Stomach (tissue), 19 donors: ENCODE measurements at places on chromosomes 1 and 21. TPM values are rescaled to one million over a fixed set of nuclear protein-coding genes. Genes with fewer than 3 reads are reported as not detected.
A peak's percentile ranks its signal among the peaks of the same experiment; 100 is the strongest.

DNA sequence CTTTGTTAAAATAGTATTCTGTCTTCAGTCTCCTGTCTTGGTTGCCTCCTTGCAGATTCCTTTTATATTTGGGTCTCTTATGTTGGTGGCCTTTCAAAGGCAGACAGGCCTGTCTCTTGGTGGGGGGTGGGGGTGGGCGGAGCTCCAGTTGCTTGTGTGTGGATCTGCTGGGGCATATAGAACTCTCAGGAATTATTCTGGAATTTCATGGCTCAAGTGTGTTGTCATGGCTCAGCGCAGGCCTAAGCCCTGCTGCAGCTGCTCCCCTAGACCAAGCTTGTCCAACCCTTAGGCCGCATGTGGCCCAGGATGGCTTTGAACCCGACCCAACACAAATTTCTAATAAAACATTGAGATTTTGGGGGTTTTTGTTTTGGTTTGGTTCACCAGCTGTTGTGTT is 8.0 kb downstream of the C1orf35 start:
- DNase-seq = peak; percentile 7
- no peaks in the 10 kb centered on the region for H3K27me3 ChIP-seq
- peaks cover 48% of the 10 kb centered on the region for H3K36me3 ChIP-seq
- H3K27ac ChIP-seq = no peak overlapping the region
- peaks cover 71% of the 10 kb centered on the region for H3K4me1 ChIP-seq

GRCh38 chr1:188350104-188350503 is 1521.4 kb downstream of the PLA2G4A start:
- no peaks in the 10 kb centered on the region for H3K4me1 ChIP-seq
- no peak overlapping the region for H3K4me3 ChIP-seq
- no peaks in the 10 kb centered on the region for H3K27me3 ChIP-seq
- H3K27ac ChIP-seq = no peak overlapping the region
- DNase-seq = no peak

DNA sequence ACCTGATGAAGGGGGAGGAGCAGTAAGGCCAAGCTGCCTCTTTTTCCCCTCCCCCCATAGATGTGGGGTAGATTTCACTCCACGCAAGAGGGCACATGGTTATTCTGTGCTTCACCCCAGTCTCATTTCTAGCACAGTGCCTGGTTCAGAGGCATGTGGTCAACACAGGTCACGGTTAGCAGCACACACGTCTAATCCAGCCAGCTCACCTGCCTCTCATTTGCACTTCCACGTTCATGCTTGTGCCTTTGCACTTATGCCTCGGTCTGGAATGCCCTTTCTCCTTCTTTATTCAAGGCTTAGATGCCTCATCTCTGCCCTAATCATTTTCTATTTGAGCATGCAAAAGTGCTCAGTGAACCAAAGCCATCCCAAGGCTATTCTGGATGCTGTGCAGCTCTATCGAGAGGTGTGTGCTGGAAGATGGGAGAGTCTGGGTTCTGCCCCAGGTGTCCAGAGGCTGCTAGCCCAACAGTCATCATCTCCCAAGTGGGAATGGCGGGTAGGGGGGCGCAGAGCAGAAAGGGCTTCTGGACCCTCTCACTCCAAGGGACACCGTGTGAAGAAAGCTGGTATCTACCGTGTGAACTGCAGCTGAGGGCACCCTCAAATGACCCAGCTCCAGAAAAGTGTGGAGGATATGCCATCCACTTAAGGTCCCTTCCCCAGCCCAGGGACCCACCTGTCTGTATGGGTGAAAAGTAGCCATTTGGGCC is 2.1 kb upstream of the A3GALT2 start:
- no peak for DNase-seq
- H3K4me1 ChIP-seq = peaks cover 7% of the 10 kb centered on the region
- peak overlapping the region; percentile 20 for H3K27ac ChIP-seq
- H3K36me3 ChIP-seq = peaks cover 53% of the 10 kb centered on the region
- H3K4me3 ChIP-seq = no peak overlapping the region
- no peaks in the 10 kb centered on the region for H3K27me3 ChIP-seq

GRCh38 chr1:116712510-116712909 is 41.7 kb upstream of the CD2 start:
- H3K4me3 ChIP-seq = no peak overlapping the region
- H3K27me3 ChIP-seq = no peaks in the 10 kb centered on the region
- no peak for DNase-seq
- no peaks in the 10 kb centered on the region for H3K36me3 ChIP-seq
- H3K4me1 ChIP-seq = peaks cover 3% of the 10 kb centered on the region
- no peak overlapping the region for H3K27ac ChIP-seq

GRCh38 chr1:43849670-43850069 is 83.9 kb upstream of the ARTN start:
- H3K27ac ChIP-seq = no peak overlapping the region
- no peak overlapping the region for H3K4me3 ChIP-seq
- H3K36me3 ChIP-seq = no peaks in the 10 kb centered on the region
- DNase-seq = no peak
- peaks cover 15% of the 10 kb centered on the region for H3K4me1 ChIP-seq

DNA sequence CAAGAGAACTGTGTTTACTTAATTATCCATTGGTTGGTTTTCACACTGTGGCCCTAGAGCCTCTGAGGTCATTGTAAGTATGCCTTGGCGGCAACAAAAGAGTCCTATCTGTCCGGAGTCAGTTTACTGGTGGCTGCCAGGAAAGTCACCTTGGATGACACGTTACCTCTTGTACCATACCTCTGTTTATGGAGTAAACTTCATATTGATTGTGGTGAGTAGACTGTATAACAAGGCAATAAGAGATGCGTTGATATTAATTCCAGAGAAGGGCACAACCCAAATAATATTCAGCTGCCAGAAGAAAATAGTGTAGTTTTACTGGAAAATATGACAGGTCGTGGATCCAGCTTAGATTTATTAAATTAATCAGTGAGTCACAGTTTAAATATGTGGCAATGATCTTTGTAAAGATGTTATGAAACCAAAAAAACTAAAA is 20.4 kb upstream of the KIF14 start:
- no peak overlapping the region for H3K27ac ChIP-seq
- H3K27me3 ChIP-seq = no peaks in the 10 kb centered on the region
- no peaks in the 10 kb centered on the region for H3K36me3 ChIP-seq
- H3K4me1 ChIP-seq = no peaks in the 10 kb centered on the region
- no peak for DNase-seq
- H3K4me3 ChIP-seq = no peak overlapping the region

The PPCS gene
- polyA plus RNA-seq = 84.4 TPM

The SPRR4 gene
- not detected for polyA plus RNA-seq

The CD48 gene
- polyA plus RNA-seq = 23.7 TPM

The IL20 gene
- 0.13 TPM for polyA plus RNA-seq

The KMO gene
- polyA plus RNA-seq = not detected

The THEM5 gene
- not detected for polyA plus RNA-seq

The VWA5B1 gene
- not detected for polyA plus RNA-seq

The FMO2 gene
- polyA plus RNA-seq = 5.8 TPM
